Cerebellar nuclear complex (tissue), 1 donor: ENCODE measurements at places on chromosomes 16 and 17.

DNA sequence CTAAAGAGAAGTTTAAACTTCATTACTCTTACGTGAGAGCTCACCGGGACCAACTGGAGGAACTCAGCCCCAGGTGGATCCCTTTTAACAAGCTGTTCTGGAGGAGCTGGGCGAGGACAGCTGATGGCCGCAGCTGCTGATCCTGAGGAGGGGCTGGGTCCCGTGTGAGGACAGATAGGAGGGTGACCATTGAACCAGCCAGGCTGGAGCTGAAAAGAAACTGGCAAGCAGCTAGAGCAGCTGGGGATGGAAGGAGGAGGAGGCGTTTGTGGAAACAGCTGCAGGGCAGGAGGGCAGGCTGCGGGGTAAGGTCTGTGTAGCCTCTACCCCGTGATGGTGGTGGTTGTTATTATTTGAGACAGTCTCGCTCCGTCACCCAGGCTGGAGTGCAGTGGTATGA lies 119.5 kb downstream of the AATF start:
- no peak for DNase-seq

DNA sequence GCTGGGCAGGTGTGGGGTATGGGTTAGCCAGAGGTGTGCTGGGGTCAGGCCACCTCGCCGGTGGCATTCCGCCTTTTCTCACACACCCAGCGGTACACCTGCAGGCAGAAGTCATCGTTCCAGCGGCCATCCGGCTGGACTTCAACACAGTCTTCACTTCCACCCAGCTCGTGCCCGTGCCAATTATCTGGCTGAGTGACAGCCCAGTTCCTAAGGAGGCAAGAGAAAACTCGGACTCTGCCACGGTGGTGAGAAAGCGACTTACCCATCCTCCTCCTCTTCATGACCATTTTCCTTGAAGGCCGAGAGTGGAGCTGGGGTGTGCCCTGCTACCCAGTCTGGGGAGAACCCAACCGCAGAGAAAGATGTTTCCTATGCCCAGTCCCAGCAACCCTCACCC lies 13.1 kb downstream of the ASGR2 start:
- DNase-seq = no peak

DNA sequence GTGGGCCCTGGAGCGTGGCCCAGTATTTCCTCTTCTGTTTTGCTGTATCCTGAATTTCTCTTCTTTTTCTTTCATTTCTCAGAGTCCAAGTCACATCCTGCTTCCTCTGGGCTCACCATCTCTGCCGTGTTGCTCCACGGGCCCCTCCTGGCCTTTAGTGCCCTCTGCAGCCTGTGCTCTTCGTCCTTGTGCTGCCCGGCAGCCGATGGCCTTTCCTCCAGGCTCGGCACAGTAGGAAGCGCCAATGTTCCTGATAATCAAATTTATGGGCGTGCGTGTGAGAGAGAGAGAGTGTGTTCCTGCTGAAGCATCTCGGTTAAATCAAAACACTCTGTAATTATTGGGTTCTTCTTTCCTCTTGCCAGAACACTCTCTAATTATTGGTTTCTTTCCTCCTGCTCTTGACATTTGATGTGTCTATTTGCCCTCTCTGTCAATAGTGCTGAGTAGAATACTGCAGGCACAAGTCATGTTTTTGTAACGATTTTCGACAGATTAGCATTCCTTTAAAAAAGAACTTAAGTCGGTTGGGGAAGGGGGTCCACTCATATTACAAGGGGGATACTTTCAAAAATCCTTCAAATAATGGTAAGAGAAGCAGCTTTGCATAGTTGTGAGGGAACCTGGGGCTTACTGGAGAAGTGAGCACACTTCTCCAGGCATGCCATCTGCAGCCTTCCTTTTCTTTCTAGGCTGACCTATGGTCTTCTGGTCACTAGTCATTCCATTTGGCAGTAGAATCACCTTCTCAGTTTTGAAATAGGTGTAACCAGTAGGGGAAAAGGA lies 126.6 kb downstream of the RPTOR start:
- no peak for DNase-seq

- no peak for DNase-seq
These were observed 33.2 kb upstream of the SHISA9 start for GRCh38 chr16:12868169-12868568.
